ENCODE measurements at places on chromosomes 12 and 14. TPM values are rescaled to one million over a fixed set of nuclear protein-coding genes. Genes with fewer than 3 reads are reported as not detected.

Gene ATL1
- 0.51 TPM for polyA plus RNA-seq

Gene PRKD1
- 2.0 TPM for polyA plus RNA-seq

Gene TPPP2
- 0.75 TPM for polyA plus RNA-seq

Gene TAS2R14
- polyA plus RNA-seq = 1.7 TPM

Gene RAB2B
- 7.1 TPM for polyA plus RNA-seq

Gene PIWIL1
- 0.01 TPM for polyA plus RNA-seq

Gene MYF6
- 0.04 TPM for polyA plus RNA-seq

Gene CHFR
- polyA plus RNA-seq = 27.2 TPM

Gene P2RX2
- not detected for polyA plus RNA-seq

Gene C12orf54
- not detected for polyA plus RNA-seq

Gene PLEKHH1
- 14.8 TPM for polyA plus RNA-seq

Gene TAS2R43
- polyA plus RNA-seq = not detected

Gene OLR1
- not detected for polyA plus RNA-seq

Gene MORN3
- 0.15 TPM for polyA plus RNA-seq

Gene TDRD9
- polyA plus RNA-seq = 2.2 TPM

Gene GYS2
- polyA plus RNA-seq = not detected

Gene ACSM4
- polyA plus RNA-seq = not detected

Gene TAS2R50
- not detected for polyA plus RNA-seq

Gene TSPAN19
- 0.06 TPM for polyA plus RNA-seq

Gene ETFRF1
- 28.1 TPM for polyA plus RNA-seq

Gene NID2
- polyA plus RNA-seq = 29.8 TPM

Gene DAO
- not detected for polyA plus RNA-seq

Gene STYK1
- not detected for polyA plus RNA-seq

Gene TOMM20L
- polyA plus RNA-seq = not detected

Gene PLXNC1
- 1.1 TPM for polyA plus RNA-seq

Gene C14orf132
- 0.80 TPM for polyA plus RNA-seq

Gene GMFB
- polyA plus RNA-seq = 9.1 TPM

Gene COPS7A
- polyA plus RNA-seq = 31.1 TPM

Gene E2F7
- polyA plus RNA-seq = 0.29 TPM

Gene APOLD1
- polyA plus RNA-seq = 11.6 TPM

Gene DTX1
- 1.0 TPM for polyA plus RNA-seq

Gene CAPZA3
- not detected for polyA plus RNA-seq

Gene ZNF891
- 1.0 TPM for polyA plus RNA-seq

Gene OTX2
- polyA plus RNA-seq = not detected

Gene PYGL
- polyA plus RNA-seq = 6.4 TPM

Gene ESYT1
- 57.3 TPM for polyA plus RNA-seq

Gene GCH1
- polyA plus RNA-seq = 2.3 TPM

Gene RAPGEF3
- 173 TPM for polyA plus RNA-seq

Gene CPSF6
- 13.2 TPM for polyA plus RNA-seq

Gene CD27
- 0.28 TPM for polyA plus RNA-seq

Gene LBHD2
- 0.19 TPM for polyA plus RNA-seq

Gene VDR
- polyA plus RNA-seq = 0.29 TPM

Gene FLVCR2
- polyA plus RNA-seq = 1.1 TPM

Gene ERP27
- 0.44 TPM for polyA plus RNA-seq

Gene DTX3
- 20.9 TPM for polyA plus RNA-seq

Gene CMA1
- 0.13 TPM for polyA plus RNA-seq

Gene HOXC9
- polyA plus RNA-seq = not detected

Gene HOXC12
- not detected for polyA plus RNA-seq

Gene ENDOU
- polyA plus RNA-seq = 0.29 TPM
